CD4-positive, alpha-beta T cell treated with Interferon alpha-2 for 1 hour (primary cell): ENCODE measurements at places on chromosomes 13 and 19.

DNA sequence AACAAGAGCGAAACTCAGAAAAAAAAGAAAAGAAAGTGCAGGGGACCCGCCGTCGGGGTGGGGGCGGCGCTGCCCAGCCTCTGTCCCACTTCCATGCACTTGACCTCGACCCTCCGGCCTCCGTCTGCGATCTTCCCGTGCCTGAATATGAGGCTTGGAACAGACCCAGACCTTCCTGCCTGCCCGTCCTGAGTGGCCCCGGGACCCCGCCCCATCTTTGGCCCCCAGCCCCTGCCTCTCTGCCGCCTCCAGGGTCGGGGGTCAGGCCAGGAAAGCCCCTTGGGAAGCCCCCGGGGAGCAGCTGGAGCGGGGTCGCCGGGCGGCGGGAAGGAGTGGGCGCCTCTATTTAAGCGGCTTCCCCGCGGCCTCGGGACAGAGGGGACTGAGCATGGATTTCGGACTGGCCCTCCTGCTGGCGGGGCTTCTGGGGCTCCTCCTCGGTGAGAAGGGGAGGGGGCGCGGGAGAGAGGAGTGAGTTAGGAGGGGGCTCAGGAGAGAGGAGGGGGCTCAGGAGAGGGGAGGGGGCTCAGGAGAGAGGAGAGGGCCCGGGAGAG is at the start of gene MADCAM1:
Gene MADCAM1 (plus strand): TSS at position 375 of the 554 bp plus-strand sequence. CDS start 14 bp downstream, at position 389.
- DNase-seq, result no peak

DNA sequence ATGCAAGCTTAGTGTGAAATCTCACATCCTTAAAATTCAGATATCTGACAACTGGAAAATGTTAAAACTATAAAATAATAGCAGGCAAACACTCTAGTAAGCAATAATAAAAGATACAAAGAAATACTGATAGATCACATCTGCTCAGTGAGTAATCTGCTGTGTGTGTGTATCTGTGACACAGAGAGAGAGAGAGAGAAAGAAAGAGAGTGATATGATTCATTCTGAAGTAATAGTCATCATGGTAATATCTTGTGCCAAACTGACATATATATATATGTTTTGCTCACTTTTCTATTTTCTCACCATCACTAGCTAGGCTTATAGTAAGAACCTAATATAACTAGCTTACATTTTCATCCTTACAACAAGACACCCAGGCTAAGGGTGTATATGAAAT is 288.0 kb upstream of the SLITRK6 start:
- DNase-seq, result no peak

- no peak for DNase-seq
Observed at GRCh38 chr19:33167438-33167837, 26.7 kb upstream of the LRP3 start.

DNA sequence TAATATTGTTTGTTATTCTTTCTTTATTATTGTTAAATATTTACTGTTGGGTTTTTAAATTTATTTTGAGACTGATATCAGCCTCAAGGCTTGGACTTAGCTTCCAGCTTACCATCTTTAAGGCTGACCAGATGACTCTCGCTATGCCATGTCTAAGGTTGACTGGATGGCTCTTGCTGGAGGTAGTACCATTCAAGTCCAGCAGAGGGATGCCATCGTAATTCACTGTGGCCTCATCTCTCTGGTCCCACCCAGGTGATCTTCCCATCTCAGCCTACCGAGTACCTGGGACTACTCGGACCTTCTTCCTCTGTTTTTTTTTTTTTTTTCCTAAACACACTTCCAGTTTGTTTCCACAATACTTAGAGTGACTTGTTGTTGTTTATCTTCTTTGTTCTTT is 41.7 kb upstream of the ZNF91 start:
- no peak for DNase-seq

GRCh38 chr19:42290523-42291434 is 11.2 kb upstream of the PRR19 start:
- peak; percentile 62 for DNase-seq

- DNase-seq, result no peak
Observed at GRCh38 chr13:57630661-57631595, 616 bp upstream of the PCDH17 start.

- peak; percentile 56 for DNase-seq
Observed at GRCh38 chr19:7751157-7751783, 3.9 kb upstream of the CD209 start.

DNA sequence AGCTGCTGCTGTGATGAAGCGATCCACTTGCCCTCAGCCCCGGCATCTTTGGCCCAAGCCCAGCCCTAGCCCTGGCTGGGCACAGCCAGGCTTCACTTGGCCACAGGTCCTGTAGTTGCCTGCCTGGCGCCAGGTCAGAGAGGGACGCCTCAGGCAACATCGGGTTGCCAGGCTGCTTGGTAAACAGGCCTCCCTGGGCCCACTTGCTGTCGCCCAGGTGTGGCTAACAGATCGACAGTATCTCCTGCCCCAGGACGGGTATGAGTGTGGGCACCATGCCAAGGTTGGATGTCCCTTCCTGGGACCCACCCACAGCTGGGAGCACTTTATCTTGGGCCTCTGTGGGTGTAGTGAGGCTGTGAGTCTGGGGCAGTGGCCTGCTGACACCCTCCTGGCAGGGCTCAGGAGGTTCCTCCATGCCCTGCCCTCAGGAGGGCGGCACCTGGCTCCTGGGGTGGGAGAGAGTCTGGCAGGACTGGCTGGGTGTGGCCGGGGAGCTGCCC is 27.8 kb downstream of the CARM1 start:
- no peak for DNase-seq

- DNase-seq, result no peak
Observed at GRCh38 chr13:105785436-105785835, 750.0 kb downstream of the EFNB2 start.

DNA sequence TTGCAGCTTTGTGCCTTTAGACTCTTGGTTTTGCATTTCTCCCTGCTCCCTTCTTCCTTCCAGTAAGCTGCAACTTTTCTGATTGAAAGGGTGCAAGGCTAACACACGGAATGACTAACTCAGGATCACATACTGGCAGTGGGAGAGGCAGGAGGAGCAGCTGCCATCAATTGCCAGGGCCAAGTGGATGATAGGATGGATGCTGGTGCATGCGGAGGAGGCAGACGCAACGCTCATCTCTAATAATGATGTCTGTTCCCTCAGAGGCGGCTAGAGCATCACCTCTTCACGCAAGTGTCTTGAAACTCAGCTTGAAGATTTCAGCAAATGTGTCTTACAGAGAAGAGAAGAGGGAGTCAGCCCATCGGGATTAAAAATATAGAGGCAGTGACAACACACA is 49.5 kb upstream of the TPM4 start:
- DNase-seq, result no peak

- no peak for DNase-seq
Observed at GRCh38 chr19:7489609-7490044, 792 bp upstream of the PEX11G start.

DNA sequence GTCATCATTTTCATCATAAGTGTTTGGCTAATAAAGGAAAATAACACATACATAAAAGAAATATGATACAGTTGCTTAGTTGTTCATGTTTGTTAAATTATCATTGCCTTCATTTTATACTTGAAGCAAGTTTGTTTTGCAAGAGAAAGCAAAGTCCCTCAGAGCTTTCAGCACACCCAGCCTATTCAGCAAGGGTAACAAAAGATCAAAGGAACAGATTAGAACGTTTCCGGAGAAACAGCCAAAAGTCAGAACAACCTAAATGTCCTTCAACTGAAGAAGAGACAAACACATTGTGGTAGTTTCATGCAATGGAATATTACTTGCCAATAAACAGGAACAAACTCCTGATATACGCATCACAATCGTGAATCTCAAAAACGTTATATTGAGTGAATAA is 380.7 kb downstream of the MZT1 start:
- no peak for DNase-seq

DNA sequence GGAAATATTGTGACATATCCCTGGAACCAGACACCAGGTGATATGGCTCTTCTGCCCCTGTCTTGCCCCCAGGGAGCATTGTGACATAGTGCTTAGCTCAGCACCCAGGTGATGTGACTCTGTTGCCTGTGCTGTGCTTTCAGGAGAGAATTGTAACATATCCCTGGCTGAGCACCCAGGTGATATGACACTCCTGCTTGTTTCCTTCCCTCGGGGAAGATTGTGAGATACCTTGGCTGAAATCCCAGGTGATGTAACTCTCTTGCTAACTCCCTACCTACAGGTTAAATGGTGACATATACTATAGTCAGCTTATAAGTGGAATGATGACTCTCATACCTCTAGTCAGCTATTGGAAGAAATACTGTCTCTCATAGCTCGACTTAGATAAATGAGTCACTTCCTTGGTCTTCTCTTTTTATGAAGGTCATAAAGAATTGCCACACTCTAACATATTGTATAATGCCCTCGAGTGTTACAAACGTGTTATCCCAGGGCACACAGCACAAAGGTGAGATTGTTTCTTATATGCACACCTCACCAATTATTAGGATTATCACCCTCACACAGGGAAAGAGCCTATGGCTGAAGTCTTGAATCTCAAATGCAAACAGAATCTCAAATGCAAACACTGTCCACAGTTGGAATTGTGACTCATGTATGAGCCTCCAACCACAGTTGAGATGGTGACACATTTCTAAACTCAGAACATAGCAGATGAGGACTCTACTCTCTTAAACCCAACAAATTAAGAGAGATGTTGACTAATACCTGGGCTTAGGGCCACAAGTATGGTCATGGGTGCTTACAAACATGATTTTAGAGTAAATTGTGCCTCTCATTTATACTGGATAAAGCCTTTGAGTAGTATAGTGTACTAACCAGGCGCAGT is 32.7 kb upstream of the ZNF254 start:
- DNase-seq, result no peak

GRCh38 chr13:83943530-83944279 is 61.4 kb upstream of the SLITRK1 start:
- no peak for DNase-seq

- DNase-seq, result peak; percentile 36
Observed at GRCh38 chr13:27792393-27793218, at the start of gene GSX1. Gene GSX1 (plus strand): TSS chr13:27792483. CDS start chr13:27792691, 208 bp downstream.

- no peak for DNase-seq
Observed at GRCh38 chr13:44051918-44052675, 172.4 kb downstream of the LACC1 start.

DNA sequence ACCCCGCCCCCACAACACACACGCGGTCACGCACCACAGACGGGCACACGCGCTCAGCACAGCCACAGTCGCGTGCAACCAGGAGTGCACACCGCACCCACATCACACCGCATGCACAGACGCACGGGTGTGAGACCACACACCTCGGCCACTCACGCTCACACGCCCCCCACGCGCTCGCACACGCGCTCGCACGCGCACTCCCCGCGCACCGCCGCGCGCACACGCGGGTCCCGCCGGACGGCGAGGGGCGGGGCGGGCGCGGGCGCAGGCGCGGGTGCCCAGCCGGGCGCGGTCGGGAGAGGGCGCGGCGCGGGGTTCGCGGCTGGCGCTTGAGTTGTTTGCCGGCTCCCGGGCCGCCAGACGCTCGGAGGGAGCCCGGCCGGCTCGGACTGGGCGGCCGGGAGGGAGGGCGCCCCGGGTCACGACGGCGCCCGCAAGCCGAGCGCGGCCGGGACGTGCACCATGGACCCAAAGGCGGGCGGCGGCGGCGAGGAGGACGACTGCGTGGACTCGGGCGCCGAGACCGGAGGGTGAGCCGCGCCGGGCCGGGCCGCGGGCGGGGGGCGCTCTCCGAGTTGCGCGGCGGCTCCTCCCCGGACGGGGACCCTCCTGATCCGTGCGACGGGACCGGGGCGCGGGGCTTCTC is at the start of gene FAM124A:
Gene FAM124A (plus strand): TSS at position 362 of the 649 bp plus-strand sequence. CDS start 104 bp downstream, at position 466.
- peak; percentile 17 for DNase-seq

- no peak for DNase-seq
Observed at GRCh38 chr19:31280287-31281006, 68.8 kb downstream of the TSHZ3 start.

- no peak for DNase-seq
Observed at GRCh38 chr13:108895220-108895704, 265.9 kb downstream of the MYO16 start.

DNA sequence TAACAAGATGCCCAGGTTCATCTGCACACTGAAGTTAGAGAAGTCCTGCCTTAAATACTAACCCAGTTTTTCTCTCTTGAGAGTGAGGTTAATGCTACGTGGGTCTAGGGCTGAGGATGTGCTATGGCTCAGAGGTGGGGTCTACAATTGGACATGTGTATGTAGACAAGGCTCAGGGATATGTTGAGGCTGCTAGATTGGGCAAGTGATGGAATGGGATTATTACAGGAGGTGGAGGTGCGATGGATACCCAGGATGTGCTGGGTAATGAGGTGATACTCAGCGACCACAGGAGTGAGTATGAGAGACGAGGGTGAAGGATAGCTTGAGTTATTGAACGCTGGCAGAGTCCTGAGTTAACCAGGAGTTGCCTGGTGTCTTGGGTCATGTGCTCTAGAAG is 38.1 kb downstream of the PPP2R1A start:
- DNase-seq, result no peak

DNA sequence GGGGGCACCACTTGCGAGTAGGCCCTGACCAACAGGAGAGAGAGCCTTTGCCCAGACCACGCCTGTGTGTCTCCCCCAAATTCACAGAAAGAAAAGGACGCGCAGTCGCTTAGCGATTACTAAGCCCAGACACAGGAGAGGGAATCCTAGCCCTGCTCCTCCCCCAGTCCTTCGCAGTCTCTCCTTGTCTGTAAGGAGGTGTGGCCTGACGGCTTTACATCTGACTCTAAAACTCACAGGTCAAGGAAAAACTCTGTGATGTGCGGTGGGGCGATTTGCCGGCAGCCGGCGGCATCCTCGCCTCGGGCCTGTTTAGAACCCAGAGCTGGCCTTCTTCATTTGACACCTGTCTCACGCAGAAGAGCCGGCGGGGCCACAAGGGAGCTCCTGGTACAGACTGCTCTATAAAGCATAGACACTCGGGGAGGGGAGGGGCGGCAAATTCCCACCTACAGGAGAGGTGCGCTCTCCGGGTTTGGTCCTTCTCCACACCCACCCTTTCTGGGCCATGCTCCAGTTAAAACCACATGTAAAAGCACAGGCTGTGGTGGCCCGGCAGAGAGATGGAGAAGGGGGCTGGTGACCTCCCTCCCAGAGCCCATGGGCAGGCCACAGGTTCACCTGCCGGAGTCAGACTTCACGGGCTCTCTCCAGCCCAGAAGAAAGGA is 17.8 kb downstream of the GPR12 start:
- DNase-seq, result no peak

- no peak for DNase-seq
Observed at GRCh38 chr13:34623331-34623730, 318.7 kb upstream of the NBEA start.
